Activated naive CD4-positive, alpha-beta T cell treated with Interleukin-2 at 50 U/mL for 16 hours (primary cell): ENCODE measurements at places on chromosomes 4 and X.
A peak's percentile ranks its signal among the peaks of the same experiment; 100 is the strongest.

DNA sequence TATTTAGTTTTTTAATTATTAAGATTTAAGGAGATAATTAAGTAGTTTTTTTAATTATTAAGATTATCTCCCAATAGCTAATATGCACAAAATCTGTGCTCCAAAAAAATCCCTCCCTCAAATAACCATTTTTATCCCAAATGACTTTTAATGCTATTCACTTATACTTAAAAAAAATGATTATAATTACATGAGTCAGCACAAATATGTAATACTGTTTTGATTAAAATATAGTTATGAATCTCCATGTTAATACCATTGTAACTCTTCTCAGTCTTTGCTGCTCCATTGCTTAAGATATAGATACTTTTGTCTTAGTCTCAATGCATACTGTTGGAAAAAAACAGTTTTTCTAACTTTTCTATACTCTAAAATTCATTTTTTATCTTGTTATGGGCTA is 1121.1 kb upstream of the ADGRL3 start:
- DNase-seq: no peak

DNA sequence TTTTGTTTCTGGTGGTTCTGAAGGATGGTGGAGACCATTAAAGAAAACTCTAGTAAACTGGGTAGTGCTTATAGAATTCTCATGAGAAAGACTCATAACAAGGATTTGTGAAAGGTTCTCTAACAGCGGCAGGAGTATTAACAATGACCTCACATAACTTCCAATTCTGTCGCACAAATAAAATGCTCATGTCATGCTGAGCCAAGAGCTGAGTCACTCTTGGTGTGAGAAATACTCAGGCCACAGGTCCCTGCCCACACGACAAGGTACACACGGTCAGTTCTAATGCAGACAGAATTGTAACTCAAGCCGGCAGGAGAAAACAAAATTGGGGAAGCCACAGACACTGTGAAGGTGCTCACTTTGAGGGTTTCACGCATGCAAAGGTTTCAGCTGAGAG is 34.4 kb upstream of the C4orf50 start:
- no peak for DNase-seq

DNA sequence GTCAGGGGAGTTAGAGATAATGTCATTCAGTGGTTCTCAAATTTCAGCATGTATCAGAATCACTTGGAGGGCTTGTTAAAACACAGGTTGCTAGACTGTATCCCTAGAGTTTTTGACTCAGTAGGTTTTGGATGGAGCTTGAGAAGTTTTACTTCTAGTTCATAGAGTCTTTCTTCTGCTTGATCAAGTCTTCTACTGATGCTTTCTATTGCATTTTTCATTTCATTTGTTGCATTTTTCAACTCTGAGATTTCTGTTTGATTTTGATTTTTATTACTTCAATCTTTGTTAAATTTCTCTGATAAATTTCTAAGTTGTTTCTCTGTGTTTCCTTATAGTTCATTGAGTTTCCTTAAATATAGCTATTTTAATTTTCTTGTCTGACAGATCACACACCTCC is 361.4 kb downstream of the RAPGEF2 start:
- no peak for DNase-seq

GRCh38 chr4:78518561-78518960 is 33.0 kb upstream of the ANXA3 start:
- no peak for DNase-seq

DNA sequence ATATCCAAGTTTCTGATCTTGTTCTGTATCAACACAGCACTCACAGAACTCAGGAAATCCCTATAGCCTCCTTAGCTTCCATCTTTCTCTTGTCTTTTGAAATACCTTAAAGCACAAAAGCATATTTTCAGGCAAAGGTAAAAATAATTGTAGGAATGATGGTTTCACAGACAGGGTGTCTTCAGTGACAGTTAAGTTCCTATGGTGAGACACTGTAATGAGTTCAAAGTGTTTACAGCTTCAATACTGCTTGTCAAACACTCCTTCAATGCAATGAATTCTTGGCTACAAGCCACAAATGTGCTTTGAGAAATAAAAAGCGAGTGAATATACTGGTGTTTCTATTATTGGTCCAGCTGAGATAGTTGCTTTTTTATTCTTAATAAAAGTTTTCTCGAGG is 466.0 kb downstream of the DMD start:
- no peak for DNase-seq

DNA sequence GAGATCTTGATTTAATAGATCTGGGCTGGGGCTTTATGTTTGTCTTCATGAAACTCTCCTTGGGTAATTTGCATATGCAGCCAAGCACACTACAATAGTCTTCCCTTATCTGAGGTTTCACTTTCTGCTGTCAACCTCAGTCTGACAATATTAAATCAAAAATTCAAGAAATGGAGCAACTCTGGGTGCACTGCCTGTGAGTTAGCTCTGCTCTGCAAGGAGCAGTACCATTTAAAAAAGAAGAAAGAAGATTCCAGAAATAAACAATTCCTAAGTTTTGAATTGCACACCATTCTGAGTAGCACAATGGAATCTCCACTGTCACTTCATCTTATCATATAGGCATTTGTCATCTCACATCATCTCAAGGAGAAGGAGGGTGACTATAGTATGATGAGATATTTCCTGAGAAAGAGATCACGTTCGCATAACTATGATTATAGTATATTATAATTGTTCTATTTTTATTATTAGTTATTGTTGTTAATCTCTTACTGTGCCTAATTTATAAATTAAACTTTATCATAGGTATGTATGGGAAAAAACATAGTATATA is 9.4 kb downstream of the FNIP2 start:
- no peak for DNase-seq

GRCh38 chrX:2664502-2664901 is 26.6 kb upstream of the CD99 start:
- DNase-seq: peak; percentile 7

DNA sequence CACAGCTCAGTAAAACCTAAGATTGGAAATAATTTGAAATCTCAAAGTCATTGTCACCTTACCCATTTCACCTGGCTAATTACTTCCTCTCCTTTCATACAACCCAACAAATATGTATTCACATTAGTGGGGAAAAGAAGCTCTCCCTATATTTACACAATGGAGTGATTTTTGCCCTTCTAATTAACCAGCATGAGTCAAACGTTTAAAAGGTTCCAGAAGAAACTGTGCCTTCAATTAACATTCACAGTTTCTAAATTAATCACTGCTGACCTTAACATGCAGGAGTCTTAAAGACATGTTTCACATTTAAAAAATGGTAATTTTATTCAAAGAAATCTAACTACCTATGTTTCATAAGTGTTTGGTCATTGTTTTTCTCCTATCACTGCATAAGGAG is 254.6 kb downstream of the CBLL2 start:
- no peak for DNase-seq

GRCh38 chr4:15714141-15714540 is 11.3 kb downstream of the BST1 start:
- no peak for DNase-seq

DNA sequence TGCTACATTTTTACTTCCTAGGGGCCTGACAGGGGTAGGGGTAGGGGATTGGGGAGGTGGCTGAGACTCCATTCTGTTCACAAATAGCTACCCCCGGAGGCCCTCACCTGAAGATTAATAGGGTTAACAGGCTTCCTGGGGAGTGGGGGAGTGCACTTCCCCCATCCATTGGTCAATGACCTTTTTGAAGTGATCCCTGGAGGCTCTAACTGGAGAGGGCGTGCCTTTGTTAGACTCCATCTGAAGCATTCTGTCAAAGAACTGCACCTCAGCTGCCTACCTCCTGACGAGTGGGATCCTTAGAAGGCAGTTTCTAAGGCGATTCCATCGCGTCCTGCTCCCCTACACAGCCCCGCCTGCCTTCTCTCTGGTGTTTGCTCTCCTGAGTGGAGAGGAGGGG is 10.0 kb upstream of the MTM1 start:
- no peak for DNase-seq

DNA sequence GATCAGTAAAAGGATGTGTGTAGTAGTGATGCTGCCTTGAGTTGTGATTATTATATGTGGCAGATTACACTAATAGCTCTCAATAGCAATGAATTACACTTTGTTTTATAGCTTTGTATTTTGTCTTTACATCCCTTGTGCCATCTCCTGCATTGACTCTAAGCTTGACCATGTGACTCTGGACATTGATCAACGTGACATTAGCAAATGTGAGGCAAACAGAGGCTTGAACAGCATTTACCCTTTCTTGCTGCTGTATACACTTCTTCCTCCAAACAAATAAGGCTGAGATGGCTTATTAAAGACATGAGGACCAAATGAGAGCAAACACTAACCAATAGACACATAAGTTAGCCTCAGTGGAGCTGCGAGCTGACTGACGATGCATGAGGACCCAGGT is 63.5 kb downstream of the MAD2L1 start:
- DNase-seq: no peak

- no peak for DNase-seq
Observed at GRCh38 chr4:52173470-52174045, 122.5 kb downstream of the SPATA18 start.

DNA sequence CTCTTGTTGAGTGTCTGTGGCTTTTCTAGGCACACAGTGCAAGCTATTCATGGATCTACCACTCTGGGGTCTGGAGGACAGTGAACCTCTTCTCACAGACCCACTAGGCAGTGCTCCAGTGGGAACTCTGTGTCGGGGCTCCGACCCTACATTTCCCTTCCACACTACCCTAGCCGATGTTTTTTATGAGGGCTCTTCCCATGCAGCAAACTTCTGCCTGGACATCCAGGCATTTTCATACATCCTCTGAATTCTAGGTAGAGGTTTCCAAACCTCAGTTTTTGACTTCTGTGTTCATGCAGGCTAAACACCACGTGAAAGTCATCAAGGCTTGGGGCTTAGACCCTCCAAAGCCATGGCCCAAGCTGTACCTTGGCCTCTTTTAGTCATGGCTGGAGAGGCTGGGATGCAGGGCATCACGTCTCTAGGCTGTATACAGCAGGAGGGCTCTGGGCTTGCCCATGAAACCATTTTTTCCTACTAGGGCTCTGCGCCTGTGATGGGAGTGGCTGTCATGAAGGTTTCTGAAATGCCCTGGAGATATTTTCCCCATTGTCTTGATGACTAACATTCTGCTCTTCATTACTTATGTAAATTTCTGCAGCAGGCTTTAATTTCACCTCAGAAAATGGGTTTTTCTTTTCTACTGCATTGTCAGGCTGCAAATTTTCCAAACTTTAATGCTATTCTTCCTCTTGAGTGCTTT is 249.8 kb upstream of the CPEB2 start:
- no peak for DNase-seq

GRCh38 chrX:26613956-26614355 is 398.0 kb downstream of the MAGEB5 start:
- DNase-seq: no peak

DNA sequence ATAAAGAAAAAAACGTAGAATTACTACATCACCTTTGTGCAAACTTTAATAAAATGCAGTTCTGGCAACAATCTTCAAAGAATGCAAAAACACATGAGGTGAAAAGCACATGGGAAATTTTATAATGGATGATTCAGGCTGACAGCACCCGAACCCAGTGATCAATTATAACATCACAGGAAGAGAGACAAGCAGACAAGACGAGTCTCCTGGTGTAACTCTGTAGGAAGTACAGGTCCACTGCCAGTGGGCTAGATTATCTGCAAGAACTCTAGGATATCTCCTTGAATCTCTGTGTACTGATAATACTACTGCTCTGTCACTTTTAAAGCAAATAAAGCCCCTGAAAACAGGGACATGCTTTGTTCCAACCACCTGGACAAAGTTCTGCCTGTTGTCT is 58.9 kb upstream of the NXF3 start:
- DNase-seq: no peak

DNA sequence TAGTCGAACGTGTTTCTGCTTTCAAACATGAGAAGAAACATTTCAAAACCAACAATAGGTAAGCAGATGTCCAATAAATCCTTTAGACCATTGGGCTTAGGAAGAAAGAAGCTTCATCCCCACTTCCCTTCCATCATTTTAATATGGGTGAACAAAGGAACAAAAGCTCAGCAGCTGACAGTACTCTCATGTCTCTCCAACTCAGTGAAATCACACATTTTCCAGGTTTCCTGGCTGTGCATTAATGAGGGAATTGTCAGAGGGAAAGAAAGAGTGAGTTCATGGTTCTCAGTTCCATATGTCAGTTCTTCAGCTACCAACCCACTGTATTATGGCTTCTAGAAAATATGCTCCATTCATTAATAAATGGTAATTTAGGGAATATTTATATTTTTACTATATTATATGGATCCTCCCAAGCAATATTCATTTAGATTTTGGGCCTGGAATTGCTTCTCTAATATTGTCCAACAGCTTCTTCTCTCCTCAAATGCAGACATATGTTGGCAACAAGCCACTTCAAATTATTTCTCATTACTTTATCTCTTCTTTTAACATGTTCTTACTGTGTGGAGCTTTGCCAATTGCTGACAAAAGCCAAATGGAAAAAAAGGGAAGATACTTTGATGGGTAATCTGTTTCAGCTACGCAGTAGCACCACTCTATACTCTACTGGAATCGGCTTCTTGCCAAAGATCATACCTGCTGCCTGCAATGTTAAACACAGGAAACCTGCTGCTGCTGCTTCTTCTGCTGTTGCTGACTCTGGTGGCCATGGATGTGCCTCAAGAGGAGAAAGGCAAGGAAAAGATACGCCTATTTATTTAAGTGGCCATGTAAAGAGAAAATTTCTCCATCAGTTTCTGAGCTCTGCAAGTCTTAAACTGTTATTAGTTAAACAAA is 1757.6 kb downstream of the ARAP2 start:
- no peak for DNase-seq

- no peak for DNase-seq
Observed at GRCh38 chr4:16969696-16970135, 71.3 kb upstream of the LDB2 start.

- DNase-seq: no peak
Observed at GRCh38 chr4:187795737-187796136, 199.8 kb upstream of the ZFP42 start.

DNA sequence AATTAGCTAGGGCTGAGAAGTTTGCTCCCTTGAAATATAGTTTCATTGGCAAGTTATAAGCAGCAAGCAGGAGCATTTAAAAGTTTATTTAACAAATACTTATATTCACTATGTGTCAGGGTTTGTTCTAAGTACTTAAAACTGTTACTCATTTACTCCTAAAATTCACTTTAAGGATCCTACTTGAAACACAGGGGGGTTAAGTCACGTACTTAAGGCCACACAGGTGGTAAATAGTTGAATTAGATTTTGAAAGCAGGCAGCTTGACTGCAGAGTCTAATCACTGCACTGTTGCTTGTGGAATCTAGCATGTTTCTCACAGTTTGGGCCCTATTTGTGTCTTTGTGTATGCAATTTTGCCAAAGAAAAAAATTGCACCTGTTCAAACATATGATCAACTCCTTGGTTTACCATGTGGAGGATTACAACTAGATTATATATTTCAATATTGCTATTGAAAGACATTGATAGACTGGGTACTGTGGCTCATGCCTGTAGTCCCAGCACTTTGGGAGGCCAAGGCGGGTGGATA is 7.6 kb downstream of the SGMS2 start:
- no peak for DNase-seq

GRCh38 chrX:110116066-110116980 is 113.4 kb downstream of the TMEM164 start:
- DNase-seq: no peak

- DNase-seq: no peak
Observed at GRCh38 chrX:134020910-134021309, 35.5 kb upstream of the GPC3 start.
